Temporal lobe (tissue), 4 donors: ENCODE measurements at places on chromosomes 12 and 14. TPM values are rescaled to one million over a fixed set of nuclear protein-coding genes. Genes with fewer than 3 reads are reported as not detected.

The PXMP2 gene
- 21.9 TPM for total RNA-seq

The SLCO1B1 gene
- not detected for total RNA-seq

The NTF3 gene
- total RNA-seq, result 7.1 TPM

The SPX gene
- total RNA-seq, result 0.25 TPM

The RNASE1 gene
- 8.9 TPM for total RNA-seq

The SLC6A13 gene
- 14.0 TPM for total RNA-seq

The WSCD2 gene
- total RNA-seq, result 3.4 TPM

The VWF gene
- 15.0 TPM for total RNA-seq

The PRB2 gene
- total RNA-seq, result 1.7 TPM

The PRH1 gene
- total RNA-seq, result 50.6 TPM
